ENCODE measurements at places on chromosomes 3 and 15. TPM values are rescaled to one million over a fixed set of nuclear protein-coding genes. Genes with fewer than 3 reads are reported as not detected.

Gene SAXO2
- total RNA-seq, result not detected

Gene SLC2A2
- not detected for total RNA-seq

Gene PARP15
- 0.39 TPM for total RNA-seq

Gene MYO5A
- total RNA-seq, result 22.0 TPM

Gene ROPN1B
- total RNA-seq, result not detected

Gene DIS3L
- total RNA-seq, result 35.3 TPM

Gene TUSC7
- not detected for total RNA-seq

Gene P2RY12
- 2.7 TPM for total RNA-seq

Gene GORASP1
- total RNA-seq, result 88.7 TPM

Gene AHSG
- total RNA-seq, result not detected

Gene PLSCR5
- not detected for total RNA-seq

Gene GREM1
- total RNA-seq, result 8.6 TPM

Gene RNU5B-1
- total RNA-seq, result not detected

Gene PRR20G
- total RNA-seq, result not detected

Gene ACKR2
- 2.5 TPM for total RNA-seq

Gene C3orf85
- not detected for total RNA-seq

Gene SAMMSON
- 1.5 TPM for total RNA-seq

Gene RAD51
- not detected for total RNA-seq

Gene SMAD6
- 17.5 TPM for total RNA-seq

Gene DUOXA2
- 0.52 TPM for total RNA-seq

Gene BHLHE40
- total RNA-seq, result 8.3 TPM

Gene BBX
- total RNA-seq, result 78.9 TPM

Gene KLHDC8B
- total RNA-seq, result 98.9 TPM
